ENCODE measurements at places on chromosomes 13 and 19.

DNA sequence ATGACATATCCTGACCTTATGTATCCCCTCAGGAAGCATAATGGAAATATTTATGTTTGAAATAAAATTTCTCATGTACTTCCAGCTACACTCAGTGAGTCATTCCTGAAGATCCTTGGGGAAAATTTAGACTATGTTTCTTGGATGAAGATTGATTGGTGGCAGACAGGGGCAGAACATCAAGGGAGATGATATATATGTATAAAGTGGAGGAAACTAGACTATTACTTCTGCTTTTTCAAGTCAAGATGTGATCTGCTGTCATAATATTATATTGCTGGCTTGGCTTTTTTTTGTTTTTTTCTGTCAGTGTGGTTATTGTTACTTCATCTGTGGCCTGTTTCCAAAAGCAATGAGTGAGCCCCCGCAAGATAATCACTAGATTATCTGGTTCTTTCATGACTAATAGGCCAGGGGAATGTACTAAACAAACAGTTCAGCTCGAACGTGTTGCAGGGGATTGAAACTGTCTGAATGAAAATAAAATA lies 87.2 kb upstream of the TNFSF11 start:
- H3K36me3 ChIP-seq: peaks cover 1% of the 10 kb centered on the region
- H3K27ac ChIP-seq: peak overlapping the region; percentile 27
- no peaks in the 10 kb centered on the region for H3K4me1 ChIP-seq
- DNase-seq: no peak
- H3K4me3 ChIP-seq: no peak overlapping the region

GRCh38 chr13:47420020-47420419 lies 523.2 kb upstream of the HTR2A start:
- no peak for DNase-seq
- no peaks in the 10 kb centered on the region for H3K36me3 ChIP-seq
- no peaks in the 10 kb centered on the region for H3K27me3 ChIP-seq
- H3K4me3 ChIP-seq: no peak overlapping the region
- H3K27ac ChIP-seq: no peak overlapping the region
- H3K4me1 ChIP-seq: no peaks in the 10 kb centered on the region

DNA sequence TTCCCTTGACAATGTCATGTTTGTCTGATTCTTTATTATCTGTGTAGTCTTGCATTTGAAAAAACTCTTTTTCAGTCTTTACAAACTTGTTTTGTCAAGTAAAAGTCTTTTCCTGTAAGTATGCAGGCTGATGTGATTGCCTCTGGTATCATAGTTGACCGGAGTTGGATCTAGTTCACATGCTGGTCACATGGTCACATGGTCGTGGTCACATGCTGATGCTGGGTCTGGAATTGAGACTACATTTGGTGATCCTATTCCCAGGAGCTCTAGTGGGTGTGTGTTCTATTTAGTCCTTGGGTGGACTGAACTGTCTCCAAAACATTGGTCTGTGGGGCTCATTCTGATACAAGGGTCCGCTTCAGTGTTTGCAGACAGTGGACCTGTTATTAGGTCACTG lies 1798.8 kb upstream of the PRR20A start:
- H3K36me3 ChIP-seq: no peaks in the 10 kb centered on the region
- no peak overlapping the region for H3K4me3 ChIP-seq
- no peak overlapping the region for H3K27ac ChIP-seq
- no peak for DNase-seq

- DNase-seq: no peak
- no peaks in the 10 kb centered on the region for H3K4me1 ChIP-seq
- H3K4me3 ChIP-seq: no peak overlapping the region
Observed at GRCh38 chr19:30870876-30871275, 478.4 kb downstream of the TSHZ3 start.

- no peak overlapping the region for H3K27ac ChIP-seq
- H3K36me3 ChIP-seq: peaks cover 12% of the 10 kb centered on the region
- no peak overlapping the region for H3K4me3 ChIP-seq
- peak; percentile 72 for DNase-seq
Observed at GRCh38 chr19:8252922-8253589, 43.9 kb downstream of the CERS4 start.

GRCh38 chr19:7917267-7918061 lies 2.7 kb upstream of the SNAPC2 start:
- peaks cover 36% of the 10 kb centered on the region for H3K4me1 ChIP-seq
- H3K27me3 ChIP-seq: peaks cover 22% of the 10 kb centered on the region

- no peaks in the 10 kb centered on the region for H3K27me3 ChIP-seq
- H3K36me3 ChIP-seq: no peaks in the 10 kb centered on the region
Observed at GRCh38 chr13:94813920-94814475, 101.7 kb upstream of the SOX21 start.

GRCh38 chr19:15037586-15037985 lies 11.7 kb upstream of the CASP14 start:
- H3K36me3 ChIP-seq: no peaks in the 10 kb centered on the region
- DNase-seq: no peak
- no peaks in the 10 kb centered on the region for H3K4me1 ChIP-seq
- H3K27me3 ChIP-seq: peaks cover 39% of the 10 kb centered on the region

DNA sequence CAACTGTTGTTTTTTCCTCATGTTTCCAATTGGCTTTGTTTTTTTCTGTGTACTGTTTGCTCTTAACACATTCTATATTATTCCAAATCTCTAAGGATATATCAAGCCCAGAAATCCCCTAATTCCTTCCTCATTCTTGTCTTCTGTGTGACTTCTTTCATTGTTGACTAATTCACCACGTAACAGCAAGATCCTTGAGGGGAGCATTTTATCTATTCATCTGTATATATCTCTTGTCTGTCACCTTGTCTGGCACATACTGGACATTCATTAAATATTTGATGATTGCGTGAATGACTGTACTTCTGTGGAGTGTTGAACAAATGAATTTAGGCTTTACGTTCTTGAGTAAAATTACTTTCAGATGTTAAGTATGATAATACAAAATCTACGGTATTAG lies 44.8 kb upstream of the OLFM4 start:
- H3K27me3 ChIP-seq: peaks cover 10% of the 10 kb centered on the region
- no peak overlapping the region for H3K27ac ChIP-seq
- no peaks in the 10 kb centered on the region for H3K4me1 ChIP-seq
- no peaks in the 10 kb centered on the region for H3K36me3 ChIP-seq

DNA sequence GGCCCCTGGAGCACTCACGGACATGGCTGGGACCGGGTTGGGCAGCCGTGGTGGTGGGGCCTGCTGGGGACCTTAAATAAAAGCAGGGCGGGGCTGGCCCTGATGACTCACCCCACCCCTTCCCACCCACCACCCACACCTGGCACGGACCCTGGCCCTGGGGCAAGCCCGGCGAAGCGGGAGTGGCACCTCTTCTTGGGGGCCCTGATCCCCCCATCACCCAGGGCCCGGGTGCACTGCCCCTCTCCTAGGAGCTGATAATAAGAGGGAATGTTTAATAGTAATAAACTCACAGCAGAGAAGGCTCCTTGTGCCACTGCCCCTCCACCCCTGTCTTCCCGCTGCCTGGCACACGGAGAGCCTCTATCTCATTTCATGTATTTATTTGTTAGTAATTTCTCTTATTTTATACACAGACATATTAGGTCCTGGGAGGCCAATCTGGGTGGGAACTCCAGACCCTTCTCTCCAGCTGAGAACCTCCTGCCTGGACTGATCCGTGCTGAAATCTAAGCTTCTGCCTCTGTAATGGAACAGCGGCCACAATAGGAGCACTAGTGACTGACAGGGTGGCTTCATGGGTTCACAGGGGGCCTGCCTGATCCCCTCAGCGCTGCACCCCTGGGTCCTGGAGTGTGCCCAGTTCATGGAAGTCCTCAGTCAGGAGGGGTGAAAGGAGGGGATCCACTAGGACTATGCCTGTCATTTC lies at the start of gene LGALS7:
Gene LGALS7, minus strand, starts transcription at position 49 of the 709 bp plus-strand sequence. Its CDS starts 25 bp downstream, at position 24.
- H3K4me3 ChIP-seq: no peak within 1 kb of the TSS
- no peaks in the 10 kb centered on the region for H3K4me1 ChIP-seq
- peaks cover 3% of the 10 kb centered on the region for H3K27me3 ChIP-seq
- DNase-seq: no peak

DNA sequence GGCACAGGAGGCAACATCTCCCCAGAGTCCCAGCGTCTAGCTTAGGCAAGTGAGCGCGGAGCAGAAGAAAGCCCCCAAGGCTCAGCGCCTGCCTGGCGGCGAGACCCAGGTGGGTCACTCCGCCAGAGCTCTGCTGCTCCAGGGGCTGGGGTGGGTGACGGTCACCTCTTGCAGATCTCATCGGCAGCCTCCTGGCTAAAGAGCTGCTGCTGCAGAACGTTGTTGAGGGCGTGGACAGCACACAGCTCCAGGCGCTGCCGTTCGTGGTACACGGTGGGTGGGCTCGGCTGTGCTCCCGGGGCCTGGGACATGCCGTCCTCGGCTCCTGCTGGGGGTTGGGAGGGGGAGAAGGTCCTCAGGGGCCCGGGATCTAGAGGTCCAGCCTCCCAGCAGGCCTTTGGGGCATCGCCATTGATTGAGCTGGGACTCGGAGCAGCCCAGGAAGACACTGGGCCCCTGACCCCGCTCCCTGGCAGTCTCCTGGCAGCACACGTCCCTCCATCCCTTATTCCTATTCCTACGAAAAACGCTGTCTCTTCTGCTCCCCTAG lies 795 bp downstream of the JOSD2 start:
- peaks cover 40% of the 10 kb centered on the region for H3K4me1 ChIP-seq
- DNase-seq: no peak
- peak overlapping the region; percentile 77 for H3K4me3 ChIP-seq

DNA sequence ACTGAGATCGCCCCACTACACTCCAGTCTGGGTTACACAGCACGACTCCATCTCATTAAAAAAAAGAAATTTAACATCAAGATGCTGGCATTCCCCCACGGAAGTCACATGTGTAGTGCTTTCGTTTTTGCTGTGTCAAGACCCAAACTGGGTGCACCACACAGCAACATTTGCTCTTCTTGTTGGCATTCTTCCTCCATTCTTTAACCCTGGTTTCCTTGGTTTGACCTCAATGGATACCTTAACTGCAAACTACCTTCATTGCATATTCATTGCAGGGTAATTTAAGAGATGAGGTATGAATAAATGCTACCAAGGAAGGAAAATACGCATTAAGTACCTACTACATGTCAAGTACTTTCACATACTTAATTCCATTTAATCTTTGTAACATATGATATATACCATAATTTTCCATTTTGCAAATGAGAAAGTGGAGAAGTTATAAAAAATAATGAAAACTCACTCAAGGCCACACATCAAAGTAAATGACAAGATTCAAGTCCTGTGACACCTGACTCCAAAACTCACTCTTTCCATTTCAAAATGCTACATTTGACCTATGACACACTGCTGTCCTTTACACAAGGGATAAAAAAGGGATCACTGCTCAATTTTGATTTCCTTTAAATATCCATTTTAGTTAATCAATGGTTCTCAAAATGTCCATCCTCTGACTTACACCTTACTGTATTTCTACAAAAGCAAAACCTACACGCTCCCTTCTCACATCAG lies 59.2 kb downstream of the STK24 start:
- H3K27ac ChIP-seq: peak overlapping the region; percentile 62
- peaks cover 87% of the 10 kb centered on the region for H3K4me1 ChIP-seq
- DNase-seq: no peak
- no peak overlapping the region for H3K4me3 ChIP-seq

Data from central memory CD8-positive, alpha-beta T cell (primary cell).